NCI-H2171 treated with DMSO at 0.1 percent for 48 hours (cell line): ENCODE measurements at places on chromosomes 7 and 10.

- DNase-seq, result no peak
These were observed 94.8 kb upstream of the HDAC9 start for GRCh38 chr7:18400726-18401125.

GRCh38 chr7:17689361-17689902 is 250.9 kb downstream of the SNX13 start:
- no peak for DNase-seq

- peak; percentile 25 for DNase-seq
These were observed 47.4 kb upstream of the PRKAR1B start for GRCh38 chr7:774161-775109.

- DNase-seq, result no peak
These were observed 20.1 kb downstream of the CHUK start for GRCh38 chr10:100209303-100209702.

GRCh38 chr7:31047313-31048146 is 4.6 kb upstream of the ADCYAP1R1 start:
- peak; percentile 29 for DNase-seq

GRCh38 chr10:96249264-96249663 is 22.1 kb downstream of the BLNK start:
- no peak for DNase-seq

DNA sequence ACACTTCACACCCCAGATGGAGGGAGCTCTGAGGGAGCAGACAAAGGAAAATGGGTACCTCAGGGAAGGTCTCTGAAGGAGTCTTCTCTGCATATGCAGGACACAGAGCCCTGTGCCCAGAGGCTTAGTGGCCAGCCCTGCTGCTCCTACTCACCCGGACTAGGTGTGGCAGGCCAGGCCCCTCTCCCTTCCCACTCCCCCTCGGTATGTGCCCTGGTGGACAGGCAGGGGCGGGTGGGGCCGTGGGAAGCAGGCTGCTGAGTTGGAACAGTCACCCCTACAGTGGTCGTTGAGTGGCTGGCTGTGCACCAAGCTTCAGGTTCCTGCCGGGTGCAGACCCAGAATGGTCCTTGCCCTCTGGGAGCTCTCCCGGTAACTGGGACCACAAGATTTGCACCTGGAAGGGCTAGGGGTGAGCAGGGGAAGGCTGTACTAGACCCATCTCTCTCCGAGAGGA is 68.6 kb downstream of the ZMIZ1 start:
- DNase-seq, result no peak

GRCh38 chr10:119113751-119114732 is 10.1 kb downstream of the DENND10 start:
- no peak for DNase-seq

DNA sequence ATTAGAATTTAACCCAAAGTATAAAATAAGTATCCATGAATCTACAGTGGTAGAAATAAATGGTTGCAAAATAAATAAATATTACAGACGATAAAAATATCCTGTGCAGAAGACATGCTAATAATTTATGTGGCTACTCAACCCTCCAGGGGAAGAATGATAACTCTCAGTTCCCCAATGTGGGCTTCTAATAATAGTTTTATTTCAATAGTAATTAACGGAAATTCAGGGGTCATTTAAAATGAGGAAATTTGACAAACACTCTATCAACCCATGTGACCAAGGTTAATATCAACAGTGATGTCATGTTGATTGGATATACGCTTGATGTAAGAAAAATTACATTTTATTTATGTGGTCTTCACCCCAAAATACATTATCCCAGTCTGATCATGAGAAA is 1082.6 kb upstream of the LRRTM3 start:
- DNase-seq, result no peak

GRCh38 chr7:18289788-18290187 is 205.8 kb upstream of the HDAC9 start:
- no peak for DNase-seq

DNA sequence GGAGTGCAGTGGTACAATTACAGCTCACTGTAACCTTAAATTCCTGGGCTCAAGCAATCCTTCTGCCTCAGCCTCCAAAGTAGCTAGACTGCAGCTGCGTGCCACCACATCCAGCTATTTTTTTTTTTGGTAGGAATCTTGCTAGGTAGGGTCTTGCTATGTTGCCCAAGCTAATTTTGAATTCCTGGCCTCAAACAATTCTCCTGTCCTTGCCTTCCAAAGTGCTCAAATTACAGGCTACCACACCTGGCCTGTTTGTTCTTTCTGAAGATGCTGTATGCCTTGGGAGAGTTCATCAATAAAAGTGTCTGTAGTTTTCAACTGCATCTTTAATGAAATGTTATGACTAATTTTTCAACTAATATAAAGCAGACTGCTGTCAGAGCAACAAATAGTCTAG is 452 bp downstream of the SAMD9 start:
- no peak for DNase-seq

- no peak for DNase-seq
These were observed 236.3 kb upstream of the PLXDC2 start for GRCh38 chr10:19579761-19580545.

DNA sequence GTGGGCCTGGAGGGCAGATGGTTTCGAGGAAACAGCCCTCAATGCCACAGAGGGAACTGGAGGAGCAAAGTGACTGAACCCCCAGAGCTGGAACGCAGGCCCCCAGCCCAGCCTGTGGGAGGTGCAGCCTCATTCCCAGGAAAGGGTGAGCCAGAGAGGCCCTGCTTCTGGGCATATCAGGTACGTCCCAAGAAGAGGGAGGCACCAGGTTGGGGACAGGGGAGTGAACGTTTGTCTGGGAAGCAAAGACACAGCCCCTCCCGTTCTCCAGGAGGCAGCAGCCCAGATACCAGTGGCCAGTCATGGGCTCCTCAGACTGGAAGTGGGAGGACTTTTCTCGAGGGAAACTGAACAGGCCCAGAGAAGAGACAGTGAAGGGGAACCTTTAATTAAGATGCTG is 74.3 kb upstream of the RET start:
- DNase-seq, result no peak
